ENCODE measurements at places on chromosomes 3 and 15.

- DNase-seq = no peak
Measured at GRCh38 chr3:67382536-67382935, 271.9 kb downstream of the SUCLG2 start.

DNA sequence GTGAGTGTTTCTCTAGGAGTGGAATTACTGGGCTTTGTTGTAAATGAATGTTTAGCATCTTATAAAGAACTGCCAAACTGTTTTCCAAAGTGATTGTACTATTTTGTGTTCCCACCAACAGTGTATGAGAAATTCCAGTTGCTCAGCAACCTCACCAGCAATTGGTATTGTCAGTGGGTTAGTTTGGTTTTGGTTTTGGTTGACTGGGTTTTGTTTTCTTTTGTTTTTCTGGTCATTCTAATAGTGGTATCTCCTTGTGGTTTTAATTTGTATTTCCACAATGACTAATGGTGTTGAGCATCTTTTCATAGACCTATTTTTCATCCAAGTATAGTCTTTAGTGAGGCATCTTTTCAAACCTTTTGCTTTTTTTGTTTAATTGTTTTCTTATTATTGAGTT is 27.1 kb downstream of the FILIP1L start:
- DNase-seq = no peak

DNA sequence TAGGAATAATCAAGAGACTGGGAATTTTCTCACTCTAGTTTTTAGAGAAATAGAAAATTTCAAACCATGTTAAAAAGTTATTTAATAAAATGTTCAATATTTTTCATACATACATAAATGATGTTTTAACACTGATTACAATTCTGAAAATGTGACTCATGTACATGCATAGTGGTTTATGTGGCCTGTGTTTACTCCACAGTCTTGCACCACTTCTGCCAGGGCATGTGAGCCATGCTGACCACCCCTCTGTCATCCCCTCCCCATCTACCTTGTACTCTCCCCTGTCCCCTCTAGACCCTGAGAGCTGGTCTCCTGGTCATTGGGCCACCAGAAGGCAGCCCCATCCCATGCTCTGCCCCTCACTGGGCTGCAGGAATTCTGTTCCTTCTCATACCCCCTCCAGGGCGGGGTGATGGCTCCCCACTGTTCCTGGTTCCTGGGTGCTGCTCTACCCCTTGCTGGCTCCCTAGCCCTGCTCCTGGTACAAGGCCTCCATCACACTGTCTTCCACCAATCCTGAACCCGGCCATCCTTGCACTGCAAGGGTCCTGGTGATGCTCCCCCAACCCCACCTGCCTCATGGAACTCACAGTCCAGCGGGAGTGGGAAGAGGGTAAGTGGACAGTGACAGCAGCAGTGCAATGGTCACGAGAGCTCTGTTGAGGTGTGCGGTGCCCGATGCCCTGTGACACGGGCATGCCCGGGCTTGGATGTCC is 24.2 kb upstream of the SLC41A3 start:
- no peak for DNase-seq

DNA sequence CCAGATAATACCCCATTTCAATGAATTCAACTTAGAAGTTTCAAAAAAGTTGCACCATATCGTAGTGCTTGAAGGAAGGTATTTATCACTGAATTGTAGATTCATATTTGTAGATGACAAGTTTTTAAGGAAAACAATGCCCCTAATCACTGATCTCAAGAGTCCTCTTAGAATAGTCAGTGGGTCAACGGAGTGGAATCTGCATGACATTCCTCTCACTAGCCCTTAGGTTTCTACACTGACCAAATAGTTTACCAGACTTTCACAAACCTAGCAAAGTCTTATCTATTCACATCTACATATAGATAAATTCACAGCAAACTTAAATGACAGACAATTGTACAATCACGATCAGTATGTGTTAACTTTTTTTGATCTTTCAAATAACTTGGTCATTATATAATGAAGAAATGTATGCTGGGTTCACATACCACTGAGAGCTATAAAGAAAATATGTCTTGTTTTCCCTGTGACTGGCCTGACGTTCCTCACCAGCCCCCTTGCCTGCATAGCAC is 35.7 kb upstream of the PHLDB2 start:
- no peak for DNase-seq

DNA sequence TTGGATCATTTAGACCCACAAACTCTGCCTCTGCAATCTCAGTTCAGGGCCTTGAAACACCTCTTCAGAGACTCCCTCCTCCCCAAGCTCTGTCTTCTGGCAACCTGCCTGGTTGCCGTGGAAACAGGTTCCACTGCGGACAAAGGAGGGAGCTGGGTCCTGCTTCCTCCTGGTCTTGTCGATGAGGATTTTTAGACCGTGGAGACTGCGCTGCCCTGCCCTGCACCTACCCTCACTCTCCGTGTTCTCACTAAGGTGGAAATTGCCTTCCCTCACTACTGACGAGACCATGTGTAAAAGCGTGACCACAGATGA is at the start of gene RTP1:
Gene RTP1 (plus strand): TSS at position 152 of the 315 bp plus-strand sequence. CDS start 30 bp downstream, at position 182.
- DNase-seq = no peak

DNA sequence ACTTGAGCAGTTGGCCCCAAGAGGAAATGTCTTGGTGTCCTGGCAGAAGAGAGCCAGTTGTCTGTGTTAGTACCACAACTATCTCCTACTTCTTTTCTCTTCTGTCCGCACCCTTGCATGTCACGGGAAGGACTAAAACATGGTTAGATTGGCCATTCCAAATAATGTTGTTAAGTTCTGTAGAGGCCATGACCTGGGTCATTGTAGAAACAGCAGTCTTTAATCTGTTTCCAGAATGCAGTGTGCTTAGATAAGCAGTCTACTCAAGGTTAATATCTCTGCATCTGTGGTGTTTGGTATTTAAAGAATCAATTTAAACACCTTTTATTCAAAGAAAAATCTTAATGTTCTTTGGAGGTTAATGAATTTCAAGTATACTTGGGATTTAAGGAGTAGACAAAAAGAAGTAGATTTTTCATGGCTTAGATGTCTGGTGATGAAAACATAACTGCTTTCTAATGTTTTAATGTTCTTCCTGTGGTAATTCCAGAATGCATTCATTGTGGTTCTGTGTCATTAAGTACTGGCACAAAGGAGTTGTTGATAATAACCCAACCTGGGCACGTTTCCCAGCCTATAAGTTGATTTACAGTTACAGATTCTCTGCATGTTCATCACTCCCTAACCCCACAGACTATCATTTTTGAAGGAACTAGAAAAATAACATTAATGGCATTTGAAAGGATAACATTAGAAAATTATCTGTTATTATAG is 58.9 kb downstream of the TMEM108 start:
- no peak for DNase-seq

- no peak for DNase-seq
Measured at GRCh38 chr15:39388118-39388517, 192.8 kb upstream of the THBS1 start.

Data from HFF-Myc (cell line).